Thoracic aorta (tissue), 2 donors: ENCODE measurements at places on chromosomes 7 and 10. TPM values are rescaled to one million over a fixed set of nuclear protein-coding genes. Genes with fewer than 3 reads are reported as not detected.

DNA sequence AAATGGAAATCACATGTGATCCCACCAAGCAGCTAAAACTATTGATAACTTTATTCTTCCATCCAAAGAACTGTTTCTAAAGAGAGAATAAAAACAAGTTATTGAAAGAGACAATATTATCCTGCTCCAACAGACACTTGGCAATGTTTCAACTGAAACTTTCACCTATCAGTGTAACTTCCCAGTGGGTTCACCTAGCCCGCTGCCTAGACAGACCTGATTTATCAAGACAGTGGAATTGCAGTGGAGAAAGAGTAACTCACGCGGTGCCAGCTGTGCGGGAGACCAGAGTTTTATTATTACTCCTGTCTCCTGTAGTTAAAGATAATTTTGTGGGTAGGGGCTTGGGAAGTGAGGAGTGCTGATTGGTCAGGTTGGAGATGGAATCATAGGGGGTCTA, 199.8 kb downstream of the AHR start:
- DNase-seq, result no peak

CPA4 gene
- total RNA-seq, result not detected

CYP2E1 gene
- 5.3 TPM for total RNA-seq

SFRP5 gene
- total RNA-seq, result 0.41 TPM
